Endothelial cell of umbilical vein (primary cell): ENCODE measurements at places on chromosomes 3 and 15. TPM values are rescaled to one million over a fixed set of nuclear protein-coding genes. Genes with fewer than 3 reads are reported as not detected.

Gene CCR2
- not detected in 2 replicates for total RNA-seq

- DNase-seq, result no peak
- no peaks in the 10 kb centered on the region for H3K27me3 ChIP-seq
- no peak overlapping the region for H3K4me3 ChIP-seq
- H3K4me1 ChIP-seq, result no peaks in the 10 kb centered on the region
- no peak overlapping the region for H3K27ac ChIP-seq
Observed at GRCh38 chr15:27864086-27864485, 235.0 kb downstream of the OCA2 start.

DNA sequence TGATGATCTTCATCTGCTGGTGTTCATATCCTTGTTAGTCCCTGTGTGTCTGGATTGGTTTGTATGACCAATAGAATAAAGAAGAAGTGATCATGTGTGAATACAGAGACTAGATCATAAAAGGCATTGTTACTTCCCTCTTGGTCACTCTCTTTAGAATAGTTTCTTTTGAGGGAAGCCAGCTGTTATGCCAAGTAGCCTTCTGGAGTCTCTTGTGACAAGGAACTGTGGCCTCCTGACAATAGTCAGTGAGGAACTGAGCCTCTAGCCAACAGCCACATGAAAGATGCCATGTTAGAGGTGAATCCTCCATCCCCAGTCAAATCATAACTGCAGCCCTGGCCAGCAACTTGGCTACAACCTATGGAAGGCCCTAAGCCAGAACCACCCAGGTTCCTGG is 63.0 kb upstream of the SMAD3 start:
- peaks cover 7% of the 10 kb centered on the region for H3K4me1 ChIP-seq
- H3K36me3 ChIP-seq, result no peaks in the 10 kb centered on the region
- no peak for DNase-seq
- H3K4me3 ChIP-seq, result no peak overlapping the region
- no peak overlapping the region for H3K27ac ChIP-seq

GRCh38 chr3:35291471-35292236 is 347.7 kb upstream of the ARPP21 start:
- H3K36me3 ChIP-seq, result no peaks in the 10 kb centered on the region
- H3K27ac ChIP-seq, result no peak overlapping the region
- no peaks in the 10 kb centered on the region for H3K4me1 ChIP-seq
- no peak for DNase-seq
- H3K4me3 ChIP-seq, result no peak overlapping the region
